ENCODE measurements at places on chromosomes 1 and 21.

- DNase-seq = no peak
Observed at GRCh38 chr1:18668046-18668445, 37.4 kb downstream of the PAX7 start.

- DNase-seq = no peak
Observed at GRCh38 chr1:154982341-154982740, 803 bp upstream of the FLAD1 start.

GRCh38 chr1:18262726-18263125 is 155.1 kb downstream of the IGSF21 start:
- no peak for DNase-seq

DNA sequence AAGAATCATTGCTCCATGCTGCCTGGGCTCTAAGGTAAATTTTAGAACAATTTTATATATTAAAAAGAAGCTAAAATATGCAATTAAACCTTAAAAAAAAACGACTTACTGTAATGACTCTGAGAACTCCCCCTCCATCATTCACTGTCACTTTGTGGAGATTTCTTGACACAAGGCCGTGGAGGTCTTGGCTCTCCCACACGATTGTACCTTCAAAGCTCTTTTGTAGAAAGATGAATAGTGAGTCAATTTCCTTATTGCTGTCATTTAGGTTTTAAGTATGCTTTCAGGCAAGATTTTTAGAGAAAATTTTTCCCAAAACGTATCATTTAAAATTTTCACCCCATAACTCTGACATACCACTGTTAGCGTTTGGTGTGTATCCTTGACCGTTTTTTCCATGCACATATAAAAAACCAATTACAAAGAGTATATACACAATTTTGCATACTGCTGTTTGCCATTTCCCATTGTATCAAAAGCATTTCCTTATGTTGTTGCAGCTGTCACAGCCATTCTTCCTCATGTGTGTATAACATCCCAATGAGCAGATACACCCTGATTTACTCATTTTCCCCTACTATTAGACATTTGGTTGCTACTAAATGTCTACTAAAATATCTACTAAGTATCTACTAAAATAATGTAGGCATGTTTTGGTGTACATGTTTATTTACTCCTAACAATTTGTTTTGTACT is 33.4 kb downstream of the B3GALNT2 start:
- DNase-seq = no peak

GRCh38 chr1:205572421-205572820 is 59.4 kb downstream of the ELK4 start:
- no peak for DNase-seq

DNA sequence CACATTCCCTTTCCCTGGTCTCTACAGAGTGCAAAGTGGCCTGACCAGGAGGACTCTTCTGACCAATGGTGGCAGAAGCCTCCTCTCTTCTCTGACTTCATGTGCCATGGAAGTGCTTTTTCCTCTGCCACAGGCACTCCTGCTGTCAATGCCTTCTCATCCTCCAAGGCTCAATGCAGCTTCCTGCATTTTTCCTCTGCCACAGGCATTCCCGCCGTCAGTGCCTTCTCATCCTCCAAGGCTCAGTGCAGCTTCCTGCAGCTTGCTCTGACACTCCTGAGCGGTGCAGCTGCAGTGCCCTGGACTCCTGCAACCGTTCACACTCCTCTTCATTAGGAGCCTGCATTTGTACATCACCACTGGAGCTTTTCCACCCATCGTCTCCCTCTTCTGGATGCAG is 4.7 kb upstream of the ADARB1 start:
- DNase-seq = no peak

DNA sequence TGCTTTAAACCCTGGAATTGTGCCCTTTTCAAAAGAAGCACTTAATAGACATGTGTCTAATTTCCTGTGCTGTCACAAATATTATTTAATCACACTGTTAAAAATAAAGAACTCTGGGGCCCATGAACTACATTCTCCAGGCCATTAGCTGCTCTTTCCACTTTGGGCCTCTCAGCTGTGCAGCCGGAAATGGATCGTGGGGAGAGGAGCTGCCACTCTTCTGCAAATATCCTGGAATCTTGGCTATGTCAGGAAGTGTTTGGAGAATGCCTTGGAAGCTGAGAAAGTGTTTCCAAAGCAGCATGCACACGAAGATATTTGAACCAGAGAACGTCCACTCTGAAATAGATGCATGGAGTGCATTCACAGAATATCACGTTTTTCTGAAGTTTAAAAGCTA is 27.5 kb upstream of the VPS26C start:
- DNase-seq = no peak

- peak; percentile 48 for DNase-seq
Observed at GRCh38 chr1:46062651-46063319, 69.6 kb downstream of the PIK3R3 start.

- no peak for DNase-seq
Observed at GRCh38 chr1:151425103-151425502, 25.7 kb downstream of the PSMB4 start.

DNA sequence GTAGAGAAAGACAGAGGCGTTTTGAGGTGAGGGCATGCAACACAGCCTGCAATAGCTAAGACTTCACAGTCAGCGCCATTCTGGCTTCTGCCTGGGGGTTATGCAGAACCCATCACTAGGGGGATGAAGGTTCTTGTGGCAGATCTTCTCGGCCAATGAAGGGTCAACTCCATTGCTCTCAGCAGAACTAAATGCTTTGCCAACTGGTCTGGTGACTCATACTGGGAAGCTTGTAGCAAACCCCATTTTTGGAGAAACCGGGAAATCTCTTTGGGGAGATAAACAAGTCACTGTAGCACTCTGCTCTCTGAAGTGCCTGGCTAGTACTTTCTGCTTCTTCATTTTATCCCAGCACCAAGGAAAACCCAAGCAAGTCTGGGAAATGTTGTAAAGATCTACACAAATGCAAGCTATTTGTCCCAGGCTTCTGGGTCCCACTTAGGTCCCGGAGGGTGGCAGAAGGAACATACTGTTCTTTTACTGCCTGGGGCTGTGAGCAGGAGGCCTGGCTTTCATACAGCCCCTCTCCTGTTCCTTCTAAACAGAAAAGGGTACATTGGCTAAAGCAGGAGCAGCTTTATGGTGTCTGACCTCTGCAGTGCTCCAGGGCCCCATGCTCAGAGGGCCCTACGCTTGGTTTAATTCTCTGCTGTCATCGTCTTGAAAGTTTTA is 28.8 kb downstream of the SHISA4 start:
- no peak for DNase-seq

DNA sequence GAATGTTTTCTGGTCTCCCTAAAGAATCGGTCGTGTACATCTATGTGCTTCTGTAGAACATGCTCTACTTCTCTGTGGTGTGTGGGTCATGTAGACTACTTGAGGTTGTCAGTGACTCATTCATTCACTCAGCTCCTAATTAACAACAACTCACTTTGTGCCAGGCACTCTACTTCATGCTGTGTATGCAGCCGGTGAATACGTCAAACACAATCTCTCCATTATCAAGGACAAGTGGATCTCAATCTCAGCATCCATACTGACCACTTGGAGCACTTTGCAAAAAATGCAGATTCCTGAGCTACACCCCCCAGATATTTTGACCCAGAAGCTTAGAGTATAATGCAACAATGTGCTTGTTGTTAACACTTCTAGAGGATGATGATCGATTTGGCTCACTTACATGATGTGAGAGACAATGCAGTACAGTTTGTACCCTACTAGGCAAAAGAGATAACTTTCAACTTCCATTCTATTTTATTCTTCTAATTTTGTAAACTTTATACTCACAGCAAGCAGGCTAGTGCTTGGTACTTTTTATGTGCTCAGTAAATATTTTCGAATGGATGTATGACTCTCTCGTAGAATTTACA is 508.6 kb upstream of the ADAMTS5 start:
- DNase-seq = no peak

GRCh38 chr21:41847066-41847804 is 31.9 kb downstream of the PRDM15 start:
- DNase-seq = no peak

- no peak for DNase-seq
Observed at GRCh38 chr1:116066868-116067565, 44.2 kb upstream of the MAB21L3 start.

- no peak for DNase-seq
Observed at GRCh38 chr1:62269439-62269838, 49.8 kb downstream of the KANK4 start.

- no peak for DNase-seq
Observed at GRCh38 chr1:34360574-34360973, 183.9 kb downstream of the C1orf94 start.

GRCh38 chr1:177567393-177567792 is 396.6 kb downstream of the BRINP2 start:
- no peak for DNase-seq

- DNase-seq = no peak
Observed at GRCh38 chr1:202017749-202018467, 7.5 kb downstream of the ELF3 start.

DNA sequence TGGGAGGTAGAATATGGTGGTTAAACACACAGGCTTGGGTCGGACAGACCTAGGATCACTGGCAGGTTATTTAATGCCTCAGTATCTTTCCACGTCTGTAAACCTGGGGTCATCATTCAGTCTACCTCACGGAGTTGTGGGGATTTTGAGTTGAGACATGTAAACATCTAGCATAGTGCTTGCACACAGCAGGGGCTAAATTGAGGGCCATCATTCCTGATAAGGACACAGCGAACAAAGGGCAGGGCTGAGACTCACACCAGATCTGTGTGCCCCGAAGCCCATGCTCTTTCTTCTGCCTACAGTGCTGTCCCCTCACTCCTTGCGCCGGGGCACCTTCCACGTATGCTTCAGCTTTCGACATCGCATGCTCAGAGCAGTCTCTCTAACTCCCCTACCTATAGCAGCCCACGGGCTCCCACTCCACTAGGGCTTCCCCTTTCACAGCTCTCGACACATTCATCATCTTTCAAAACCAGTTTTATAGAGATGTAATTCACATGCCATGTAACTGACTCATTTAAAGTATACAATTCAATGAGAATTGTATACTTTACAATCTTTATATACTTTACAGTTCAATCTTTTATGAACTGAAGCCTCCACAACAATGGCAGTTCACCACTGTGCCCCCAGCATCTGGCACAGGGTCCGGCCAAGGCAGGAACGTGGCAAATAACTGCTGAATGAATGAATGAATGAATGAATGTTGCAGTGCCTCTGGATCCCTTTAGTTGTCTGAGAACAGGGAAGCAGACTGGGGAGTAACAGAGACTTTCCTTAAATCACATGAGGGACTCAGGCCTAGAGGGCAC is 48.0 kb downstream of the GPR161 start:
- no peak for DNase-seq

GRCh38 chr1:178528228-178528952 is 15.5 kb downstream of the TEX35 start:
- no peak for DNase-seq

GRCh38 chr1:32725615-32725982 is 23.0 kb upstream of the SYNC start:
- no peak for DNase-seq

- DNase-seq = no peak
Observed at GRCh38 chr21:35622612-35623011, 437.7 kb downstream of the SETD4 start.

DNA sequence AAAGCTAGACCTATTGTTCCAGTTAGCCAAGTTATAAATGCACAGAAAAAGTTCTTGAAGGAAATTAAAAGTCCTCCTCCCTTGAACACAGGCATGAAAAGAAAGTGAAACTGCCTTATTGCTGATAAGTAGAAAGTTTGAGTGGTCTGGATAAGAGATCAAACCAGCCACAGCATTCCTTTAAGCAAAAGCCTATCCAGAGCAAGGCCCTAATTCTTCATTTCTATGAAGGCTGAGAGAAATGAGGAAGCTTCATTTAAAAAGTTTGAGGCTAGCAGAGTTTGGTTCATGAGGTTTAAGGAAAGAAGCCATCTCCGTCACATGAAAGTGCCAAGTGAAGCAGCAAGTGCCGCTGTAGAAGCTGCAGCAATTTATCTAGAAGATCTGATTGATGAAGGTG is 2.7 kb upstream of the SSX2IP start:
- DNase-seq = peak; percentile 31

DNA sequence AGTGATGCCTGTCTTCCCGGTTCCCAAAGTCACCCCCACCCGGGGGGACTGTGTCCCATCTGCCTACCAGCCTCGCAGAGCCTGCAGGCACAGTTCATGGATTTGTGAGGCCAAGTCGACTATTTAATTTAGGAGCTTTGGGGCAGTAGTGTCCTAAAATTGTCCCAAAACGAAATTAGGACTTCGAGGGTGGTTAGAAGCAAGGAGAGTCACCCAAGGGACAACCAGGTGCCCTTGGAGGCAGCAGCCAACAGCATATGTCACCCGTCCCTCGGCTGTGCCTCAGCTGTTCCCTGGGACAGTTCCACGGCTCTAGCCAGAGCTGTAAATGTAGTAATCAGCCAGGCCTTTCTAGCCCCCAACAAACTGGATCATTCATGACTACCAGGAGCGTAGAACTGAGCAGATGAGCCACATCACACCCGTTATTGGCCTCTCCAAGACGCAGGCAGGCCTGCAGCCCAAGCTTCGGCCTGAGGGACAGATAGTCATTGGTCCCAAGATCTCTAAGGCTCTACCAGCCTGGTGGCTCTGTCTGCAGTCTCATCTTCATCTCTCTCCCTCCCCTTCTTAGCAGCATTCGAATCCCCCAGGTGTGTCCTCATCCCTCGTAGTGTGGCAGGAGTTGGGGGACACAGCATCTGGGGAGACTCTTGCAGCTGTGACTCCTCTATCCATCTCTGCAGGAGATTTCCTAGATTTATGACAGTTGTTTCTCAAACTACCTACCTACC is 2.9 kb downstream of the PAX7 start:
- no peak for DNase-seq

DNA sequence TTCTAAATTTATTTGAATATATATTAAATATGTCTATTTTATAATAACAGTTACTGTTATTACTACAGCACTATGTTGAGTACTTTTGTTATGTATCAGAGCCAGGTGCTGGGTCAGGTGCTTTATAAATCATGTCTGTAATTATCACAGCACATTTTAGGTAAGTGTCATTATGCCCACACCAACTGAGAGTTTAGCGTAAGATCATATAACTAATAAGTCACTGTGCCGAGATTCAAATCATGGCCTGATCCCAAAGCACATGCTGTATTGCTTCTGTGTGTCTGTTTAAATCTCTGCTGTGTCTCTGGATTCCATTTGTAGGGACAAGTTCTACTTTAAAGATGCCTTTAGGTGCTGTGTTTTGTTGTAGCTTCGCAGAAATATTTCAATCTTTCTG is 1.9 kb downstream of the GPSM2 start:
- DNase-seq = no peak

- no peak for DNase-seq
Observed at GRCh38 chr1:154694995-154695394, 87.0 kb upstream of the ADAR start.

All from CD4-positive, alpha-beta T cell treated with Interleukin-12 subunit alpha and Interleukin-12 subunit beta, for 1 hour (primary cell).